ENCODE measurements at places on chromosomes 13 and 19.

- DNase-seq: no peak
Observed at GRCh38 chr19:42512130-42512636, 16.1 kb downstream of the CEACAM1 start.

DNA sequence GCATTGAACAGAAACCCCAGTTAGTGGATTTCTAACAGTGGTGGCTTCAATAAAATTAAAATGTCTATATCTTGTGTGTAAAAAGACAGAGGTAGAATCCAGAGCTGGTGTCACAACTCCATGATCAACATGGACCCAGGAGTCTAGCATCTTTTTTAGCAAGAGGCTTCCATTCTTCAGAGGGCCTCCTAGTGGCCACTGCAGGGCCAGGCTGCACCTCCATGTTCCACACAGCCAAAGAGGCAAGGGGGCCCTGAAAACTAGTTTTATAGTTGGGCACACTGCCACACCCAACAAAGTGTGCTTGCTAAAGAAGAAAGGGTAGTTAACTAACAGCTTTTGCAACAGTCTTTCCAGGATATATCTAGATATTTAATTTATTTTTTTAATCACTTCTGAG is 12.9 kb downstream of the N4BP2L1 start:
- no peak for DNase-seq

DNA sequence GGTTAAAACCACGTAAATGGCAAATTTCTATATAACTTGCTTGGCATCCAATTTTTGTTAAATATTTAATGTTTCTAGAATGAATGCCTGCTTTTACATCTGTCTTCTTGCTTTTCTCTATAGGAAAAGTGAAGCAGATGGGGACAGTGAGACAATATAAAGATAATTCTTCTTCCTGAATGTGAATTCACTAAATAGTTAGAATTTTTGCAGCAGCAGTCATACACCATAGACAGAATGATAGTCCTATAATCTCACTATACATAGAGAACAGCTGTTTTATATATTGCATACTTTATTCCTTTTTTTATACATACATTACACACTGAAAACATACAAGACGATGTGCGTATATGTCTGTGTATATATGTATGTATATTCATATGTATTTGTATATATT is 1127.3 kb downstream of the PCDH9 start:
- no peak for DNase-seq

DNA sequence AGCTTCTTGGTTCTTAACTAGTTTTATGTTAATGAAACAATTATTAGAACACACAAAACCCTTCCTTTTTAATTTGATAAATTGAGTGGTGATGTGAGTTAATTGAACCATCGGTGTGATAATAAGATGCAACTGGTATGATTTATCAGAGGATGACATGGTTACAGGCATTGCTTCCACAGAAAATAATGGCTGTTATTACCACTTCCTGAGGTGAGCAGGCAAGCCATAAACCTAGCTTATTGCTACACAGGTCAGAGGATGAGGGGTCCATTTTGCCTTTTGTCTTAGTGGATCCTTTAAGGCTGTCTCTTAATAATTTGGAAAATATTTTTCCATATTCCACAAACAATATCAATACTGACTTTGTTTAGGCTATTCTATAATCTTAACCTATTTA is 226.6 kb upstream of the EDNRB start:
- no peak for DNase-seq

- DNase-seq: no peak
Observed at GRCh38 chr13:35804901-35805300, 326.3 kb downstream of the DCLK1 start.

DNA sequence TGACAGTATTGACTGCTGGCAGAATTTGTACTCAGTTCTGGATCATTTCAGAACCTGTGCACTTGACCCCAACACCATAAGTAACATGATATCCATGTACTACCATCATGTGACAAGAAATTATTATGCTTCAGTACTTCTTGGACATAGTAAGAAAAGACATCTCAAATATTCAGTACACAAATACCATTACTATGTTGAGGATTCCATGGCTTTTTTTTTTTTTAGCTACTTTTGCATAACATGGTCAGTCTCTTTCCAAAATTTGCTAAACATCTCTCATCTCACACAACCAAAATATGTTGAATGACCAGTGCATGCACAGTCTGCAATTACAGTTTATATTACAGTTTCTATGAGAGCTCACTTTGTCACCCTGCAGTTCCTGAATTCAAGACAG is 85.3 kb downstream of the FLT1 start:
- no peak for DNase-seq

DNA sequence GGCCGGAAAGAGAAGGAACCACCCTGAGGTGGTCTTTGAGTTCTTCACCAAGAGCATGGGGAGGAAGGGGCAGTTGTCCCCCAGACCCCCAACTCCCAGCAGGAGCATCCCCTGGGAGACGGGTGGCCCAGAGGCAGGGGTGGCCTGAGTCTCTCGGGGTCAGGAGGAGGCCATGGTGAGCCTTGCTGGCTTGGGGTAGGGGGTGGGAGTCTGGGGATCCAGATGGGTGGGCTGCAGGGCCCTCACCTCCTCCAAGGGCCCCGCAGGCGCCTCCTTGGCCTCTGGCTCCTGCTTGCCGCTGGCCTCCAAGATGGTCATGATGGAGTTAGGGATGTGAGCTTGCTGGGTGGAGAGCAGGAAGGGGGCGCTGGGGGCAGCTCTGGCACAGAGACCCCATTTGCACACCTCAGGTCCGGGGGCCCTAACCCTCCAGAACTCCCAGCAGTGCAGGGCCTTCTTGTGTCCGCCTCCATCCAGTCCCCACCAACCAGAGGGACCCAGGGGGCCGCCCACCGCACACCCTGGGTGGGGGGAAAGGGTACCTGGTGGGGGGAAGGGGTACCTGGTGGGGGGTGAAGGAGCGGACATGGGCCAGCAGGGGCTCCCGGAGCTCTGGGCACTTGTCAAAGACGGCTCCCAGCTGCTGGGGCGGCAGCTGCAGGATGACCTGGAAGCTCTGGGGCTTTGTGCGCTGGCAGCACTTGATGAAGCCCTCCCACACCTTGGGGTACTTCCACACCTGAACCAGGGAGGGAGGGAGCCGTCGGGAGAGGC is 1.3 kb upstream of the RSPH6A start:
- DNase-seq: no peak

DNA sequence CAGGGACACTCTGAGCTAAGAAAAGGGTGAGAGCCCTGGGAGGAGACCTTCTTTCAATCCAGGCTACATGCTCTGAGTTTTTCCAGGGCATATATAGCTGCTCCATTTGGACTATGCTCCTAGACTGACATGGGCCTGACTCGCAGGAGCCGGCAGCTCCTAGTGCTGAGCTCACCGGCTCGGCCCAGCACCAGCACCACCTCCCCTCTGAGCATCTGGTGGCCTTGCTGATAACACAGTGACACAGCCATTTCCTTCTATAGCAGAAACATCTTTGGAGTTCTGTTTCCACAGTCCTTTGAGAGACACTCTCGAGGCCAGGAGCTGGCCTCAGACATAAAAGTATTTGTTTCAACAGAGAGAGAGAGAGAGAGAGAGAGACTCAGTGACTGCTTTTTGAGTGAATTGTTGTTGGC is 184.9 kb downstream of the TM9SF2 start:
- DNase-seq: no peak

DNA sequence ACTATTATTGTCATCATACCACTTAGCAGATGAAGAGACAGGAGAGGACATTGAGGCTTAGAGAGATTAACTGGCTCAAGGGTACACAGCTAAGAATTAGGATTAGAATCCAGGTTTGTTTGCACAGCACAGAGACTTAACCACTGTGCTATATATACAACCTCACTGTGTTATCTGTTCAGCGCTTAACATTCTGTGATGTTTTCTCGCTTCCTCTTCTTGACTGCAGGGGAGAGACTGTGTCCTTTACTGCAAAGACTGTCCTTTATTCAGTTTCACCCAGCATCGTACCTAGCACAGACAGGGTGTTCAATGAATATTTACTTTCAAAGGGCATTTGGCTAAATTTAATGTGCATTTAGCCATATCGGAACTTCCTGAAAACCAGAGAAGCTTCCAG is 54.9 kb upstream of the PCDH8 start:
- no peak for DNase-seq

GRCh38 chr19:31092274-31092673 is 257.0 kb downstream of the TSHZ3 start:
- DNase-seq: no peak

GRCh38 chr13:75226092-75226491 is 255.9 kb downstream of the TBC1D4 start:
- no peak for DNase-seq

GRCh38 chr13:32257649-32258048 is 57.5 kb downstream of the ZAR1L start:
- no peak for DNase-seq

DNA sequence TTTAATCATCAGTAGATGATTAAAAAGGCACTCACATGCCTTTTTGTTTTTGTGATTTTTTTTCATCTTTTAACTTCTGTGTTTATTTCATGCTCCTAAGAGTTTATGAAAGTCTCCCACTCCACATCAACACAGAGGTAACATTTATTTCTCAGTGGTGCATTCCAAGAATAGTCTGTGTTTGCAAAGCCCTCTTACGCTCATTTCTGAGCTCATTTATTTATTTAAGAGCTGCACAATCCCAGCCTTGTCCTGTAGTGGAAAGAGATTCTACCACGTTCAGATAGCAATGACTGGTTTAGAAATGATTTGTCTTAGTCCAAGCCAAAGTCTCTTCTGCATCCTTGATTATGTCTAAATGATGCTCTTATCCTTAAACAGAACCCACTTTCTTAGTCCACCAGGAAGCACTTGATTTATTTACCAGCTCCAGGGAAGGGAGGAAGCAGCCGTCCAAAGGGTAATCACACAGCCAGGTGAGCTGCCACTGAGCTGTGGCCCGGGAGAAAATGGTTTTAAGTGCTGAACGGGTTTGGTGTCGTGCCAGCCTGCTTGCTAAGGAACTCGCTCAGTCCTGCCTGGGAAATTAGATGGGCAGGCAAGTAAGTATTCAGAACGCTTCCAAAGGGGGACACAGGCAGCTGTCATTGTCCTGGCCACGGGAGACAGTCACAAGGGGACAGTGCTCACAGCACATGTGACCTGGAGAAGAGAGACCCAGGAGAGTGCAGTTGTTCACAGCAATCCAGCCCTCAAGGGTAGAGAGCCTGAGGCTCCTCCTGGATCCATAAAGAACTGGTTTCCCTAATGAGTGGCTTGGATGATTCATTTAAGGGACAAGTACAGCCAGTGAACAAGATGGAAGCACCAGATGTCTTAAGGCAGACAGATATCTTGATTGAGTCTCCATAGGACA is 131.8 kb upstream of the WASF3 start:
- DNase-seq: no peak

- no peak for DNase-seq
Observed at GRCh38 chr13:45765464-45765863, 63.3 kb downstream of the CBY2 start.

GRCh38 chr13:36992362-36992761 is 6.8 kb downstream of the ALG5 start:
- no peak for DNase-seq

DNA sequence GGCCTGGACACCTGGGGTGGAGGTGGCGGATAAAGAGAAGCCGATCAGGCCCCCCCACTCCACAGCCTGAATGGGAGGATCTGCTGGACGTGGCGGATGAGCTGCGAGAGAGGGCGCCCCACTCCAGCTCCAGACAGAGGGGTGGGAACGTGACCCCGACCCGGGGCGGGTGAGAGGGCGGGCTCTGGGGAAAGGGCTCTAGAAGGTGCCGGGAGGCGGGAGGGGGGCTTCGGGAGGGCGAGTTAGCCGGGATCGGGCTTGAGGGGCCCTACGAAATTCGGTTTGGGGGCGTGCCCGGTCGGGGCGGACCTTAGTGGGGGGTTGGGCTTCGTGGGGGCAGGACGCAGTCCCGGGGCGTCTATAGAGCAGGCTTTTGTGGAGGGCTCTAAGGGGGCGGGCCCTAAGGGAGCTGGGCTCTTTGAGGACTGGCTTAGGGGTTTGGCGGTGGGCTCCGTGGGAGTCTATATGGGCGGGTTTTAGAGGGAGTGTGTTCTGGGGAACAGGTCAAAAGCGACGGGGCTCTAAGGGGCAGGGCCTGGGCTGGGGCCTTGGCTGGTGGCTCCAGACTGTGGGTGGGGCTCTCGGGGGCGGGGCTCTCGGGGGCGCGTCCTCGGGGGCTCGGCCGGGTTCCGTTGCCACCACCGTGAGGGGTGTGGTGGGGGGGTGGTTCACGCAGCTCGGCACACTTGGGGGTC is 4.1 kb upstream of the NANOS3 start:
- peak; percentile 53 for DNase-seq

DNA sequence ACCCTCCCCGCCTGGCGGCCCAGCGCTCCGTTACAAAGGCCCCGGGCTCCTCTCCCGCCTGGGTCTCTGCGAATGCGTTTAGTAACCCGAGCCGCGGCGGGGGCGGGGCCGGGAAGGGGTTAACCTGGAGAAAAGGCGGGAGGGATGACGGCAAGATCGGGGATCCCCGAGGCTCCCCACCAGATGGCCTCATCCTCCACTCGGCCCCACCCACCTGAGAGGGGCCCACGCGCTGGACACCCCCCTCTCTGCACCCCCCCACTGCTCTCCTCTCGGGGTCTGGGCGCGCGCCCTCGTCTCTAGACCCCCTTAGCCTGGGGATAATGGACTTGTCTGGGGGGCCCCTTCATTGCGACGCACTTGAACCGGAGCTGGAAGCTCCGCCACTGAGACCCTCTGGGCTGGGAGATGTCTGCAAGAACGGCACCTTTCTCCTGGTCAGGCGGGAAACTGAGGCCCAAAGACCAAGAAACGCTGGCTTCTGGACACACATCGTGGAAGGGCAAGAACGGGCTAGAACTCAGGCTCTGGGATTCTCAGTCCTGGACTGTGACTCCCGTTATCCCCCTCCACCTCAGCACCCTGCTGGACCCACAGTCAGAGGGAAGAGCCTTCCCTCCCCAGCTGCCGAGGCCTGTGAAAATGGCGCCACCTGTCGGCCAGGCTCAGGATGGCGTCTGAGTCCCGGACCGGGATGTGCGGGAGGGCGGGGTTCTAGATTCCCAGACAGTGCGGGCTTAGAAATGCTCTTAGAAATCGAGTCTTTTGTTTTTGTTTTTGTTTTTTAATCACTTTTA is 2.9 kb upstream of the LTBP4 start:
- peak; percentile 94 for DNase-seq

- no peak for DNase-seq
Observed at GRCh38 chr19:18433735-18434398, 4.1 kb downstream of the ISYNA1 start.

- DNase-seq: no peak
Observed at GRCh38 chr19:29539670-29540069, 13.9 kb downstream of the VSTM2B start.

DNA sequence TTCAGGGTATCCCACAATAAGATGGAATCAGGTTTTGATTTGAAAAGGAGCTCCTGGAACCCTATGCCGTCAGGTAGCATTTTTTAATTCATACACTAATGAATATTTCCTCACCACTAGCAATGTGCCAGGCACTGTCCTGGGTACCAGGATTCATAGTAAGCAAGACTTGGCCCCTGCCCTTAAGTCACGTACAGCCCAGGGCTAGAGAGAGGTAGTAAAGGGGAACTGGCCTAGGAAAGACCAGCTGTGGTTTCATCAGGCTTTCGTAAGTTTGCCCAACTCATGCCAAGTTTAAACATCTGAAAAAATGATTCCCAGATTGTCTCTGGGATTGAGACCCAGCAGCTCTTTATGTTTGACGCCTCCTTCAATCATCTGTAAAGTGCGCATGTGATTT is 45.9 kb upstream of the AMER2 start:
- no peak for DNase-seq
